T-cell (primary cell): ENCODE measurements at places on chromosomes 12 and 14.

GRCh38 chr12:108055141-108055540 is 73.9 kb upstream of the WSCD2 start:
- DNase-seq = no peak

GRCh38 chr12:128121424-128121823 is 145.5 kb upstream of the TMEM132C start:
- DNase-seq = no peak

GRCh38 chr14:101918065-101918989 is 46.0 kb upstream of the DYNC1H1 start:
- DNase-seq = no peak

DNA sequence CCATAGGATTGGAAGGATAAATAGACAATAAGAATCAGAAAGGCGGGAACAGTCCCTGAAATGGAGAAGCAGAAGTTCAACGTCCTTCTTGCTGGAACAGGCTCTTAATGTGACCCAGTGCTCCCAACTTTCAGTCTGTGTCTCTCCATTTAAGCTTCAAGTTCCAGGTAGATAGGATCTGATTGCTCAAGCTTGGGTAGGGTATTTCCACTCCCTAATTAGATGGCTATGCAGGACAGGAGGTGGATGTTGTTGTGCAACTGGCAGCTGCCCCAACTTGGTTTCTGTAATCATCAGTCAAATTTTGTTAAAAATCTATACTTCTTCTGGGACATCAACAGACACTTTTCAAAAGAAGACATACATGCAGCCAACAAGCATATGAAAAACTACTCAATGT is 266.2 kb downstream of the C12orf75 start:
- no peak for DNase-seq

GRCh38 chr12:118685983-118686607 is 295.2 kb upstream of the SRRM4 start:
- DNase-seq = no peak
